ENCODE measurements at places on chromosomes 2 and 18.

- no peak for ATAC-seq
Measured at GRCh38 chr2:217220228-217221013, 360.6 kb upstream of the TNP1 start.

DNA sequence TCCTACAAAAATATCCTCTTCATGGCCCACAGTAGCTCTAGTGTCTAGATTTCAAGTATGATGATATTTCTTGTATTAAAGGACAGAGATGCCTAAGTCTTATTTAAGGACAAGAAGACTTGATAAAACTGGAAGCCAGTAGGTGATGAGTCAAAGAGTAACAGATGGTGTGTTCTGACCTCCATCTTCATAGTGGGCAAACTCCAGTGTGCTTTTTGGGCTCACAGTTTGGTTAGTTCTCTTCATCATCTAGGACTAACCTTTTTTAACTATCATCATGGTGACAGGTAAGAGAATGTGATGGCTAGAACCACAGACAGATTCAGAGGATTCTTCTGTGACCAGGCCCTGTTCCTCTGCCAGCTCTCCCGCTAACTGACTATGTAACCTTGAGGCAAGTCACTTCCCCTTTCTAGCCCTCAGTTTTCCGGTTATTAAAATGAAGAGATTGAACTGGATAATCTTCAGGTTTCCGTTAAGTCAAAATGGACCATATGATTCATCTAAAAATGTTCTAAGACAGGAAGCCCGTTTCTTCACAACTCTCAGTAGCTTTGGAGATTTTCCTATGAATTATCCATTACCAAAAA, 140.3 kb upstream of the RASGRP3 start:
- ATAC-seq: no peak

GRCh38 chr2:127762846-127763245, 48.1 kb downstream of the WDR33 start:
- no peak for ATAC-seq

GRCh38 chr18:12306752-12307700, 1.0 kb upstream of the TUBB6 start:
- ATAC-seq: peak; percentile 62

GRCh38 chr2:16240402-16240801, 300.1 kb downstream of the MYCN start:
- no peak for ATAC-seq

DNA sequence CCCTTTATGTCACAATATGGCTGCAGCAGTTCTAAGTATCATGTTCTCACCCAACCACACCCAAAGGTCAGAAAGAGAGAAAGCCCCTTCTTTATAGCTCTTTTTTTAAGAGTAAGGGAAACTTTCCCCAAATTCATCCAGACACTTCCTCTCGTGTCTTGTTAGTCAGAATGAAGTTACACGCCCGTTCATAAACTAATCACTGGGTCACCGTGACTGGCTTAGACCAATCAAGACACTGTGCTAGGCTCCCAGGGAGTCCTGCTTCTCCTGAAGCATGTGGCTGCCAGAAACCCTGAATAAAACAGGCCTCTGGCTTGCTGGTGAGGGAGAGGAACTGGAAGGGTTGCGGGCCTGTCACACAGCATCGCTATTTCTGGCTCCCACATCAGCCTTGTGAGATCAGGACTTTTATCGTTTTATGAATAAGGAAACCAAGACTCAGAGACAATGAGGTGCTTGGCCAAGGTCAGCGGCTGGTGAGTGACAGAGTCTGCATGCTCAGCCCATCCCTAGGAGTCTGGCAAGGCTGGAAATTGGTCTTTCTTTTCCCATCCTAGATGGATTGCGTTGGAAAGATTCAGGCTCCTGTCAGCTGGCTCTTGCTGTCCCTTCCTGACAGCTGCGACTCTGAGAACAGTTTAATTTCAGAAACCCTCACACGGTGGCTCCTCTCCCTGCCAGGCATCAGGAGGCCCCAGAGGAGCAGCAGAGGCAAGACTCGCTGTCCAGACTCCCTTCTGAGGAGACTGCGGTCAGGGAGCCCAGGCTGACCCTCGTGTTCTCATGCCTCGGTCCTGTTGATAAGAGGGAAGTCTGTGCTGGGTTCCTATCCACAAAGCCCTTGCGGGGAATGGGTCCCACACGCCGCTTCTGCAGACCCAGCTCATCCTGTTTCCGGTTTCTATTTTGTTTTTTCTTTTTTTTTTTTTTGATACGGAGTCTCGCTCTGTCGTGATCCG, 104.5 kb upstream of the TAF1B start:
- no peak for ATAC-seq
